Pancreas (tissue), 10 donors: ENCODE measurements at places on chromosomes 4 and X.

DNA sequence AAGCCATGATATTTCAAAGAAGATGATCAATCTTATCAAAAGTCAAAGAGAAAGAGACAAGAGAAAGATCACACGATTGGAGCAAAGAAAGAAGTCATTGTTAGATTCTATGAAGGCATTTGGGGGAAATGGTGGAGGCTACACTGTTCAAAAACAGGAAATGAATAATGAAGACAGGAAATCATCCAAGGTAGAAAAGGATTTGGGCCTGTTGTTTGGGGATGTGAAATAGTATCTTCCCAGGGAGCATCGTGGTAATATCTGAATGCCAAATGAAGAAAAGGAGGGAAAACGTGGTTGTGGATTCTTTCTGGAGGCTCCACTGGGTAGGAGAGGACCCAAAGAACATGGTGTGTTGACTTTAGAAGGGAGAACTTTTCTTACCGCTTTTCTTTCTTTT, 482.4 kb downstream of the NLGN4X start:
- DNase-seq: no peak

GRCh38 chrX:119505945-119506344, 37.7 kb downstream of the SLC25A5 start:
- no peak for DNase-seq

DNA sequence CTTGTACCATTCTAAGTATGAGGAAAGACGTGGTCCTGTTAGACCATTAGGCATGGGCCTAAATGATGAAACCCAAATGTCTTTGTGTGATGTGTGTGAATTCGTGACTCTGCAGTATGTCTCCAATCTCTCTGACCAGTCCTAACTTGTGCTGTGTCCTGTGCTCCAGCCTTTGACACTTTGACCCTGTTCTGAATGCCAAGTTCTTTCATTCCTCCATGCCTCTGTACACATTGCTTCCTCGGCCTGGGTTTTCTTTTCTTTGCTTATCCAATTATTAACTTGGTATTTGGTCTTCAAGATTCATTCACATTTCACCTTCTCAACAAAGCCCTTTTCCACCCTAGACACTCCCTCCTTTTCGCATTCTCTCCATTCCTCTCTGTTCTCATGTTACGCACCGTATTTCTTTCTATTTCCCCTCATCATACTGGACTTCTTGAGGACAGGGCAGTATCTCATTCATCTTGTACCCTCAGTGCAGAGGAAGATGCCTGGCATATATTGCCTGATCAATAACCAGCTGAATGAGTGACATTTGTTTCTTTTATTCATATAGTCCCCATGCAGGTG, 138.7 kb downstream of the F11 start:
- DNase-seq: no peak

DNA sequence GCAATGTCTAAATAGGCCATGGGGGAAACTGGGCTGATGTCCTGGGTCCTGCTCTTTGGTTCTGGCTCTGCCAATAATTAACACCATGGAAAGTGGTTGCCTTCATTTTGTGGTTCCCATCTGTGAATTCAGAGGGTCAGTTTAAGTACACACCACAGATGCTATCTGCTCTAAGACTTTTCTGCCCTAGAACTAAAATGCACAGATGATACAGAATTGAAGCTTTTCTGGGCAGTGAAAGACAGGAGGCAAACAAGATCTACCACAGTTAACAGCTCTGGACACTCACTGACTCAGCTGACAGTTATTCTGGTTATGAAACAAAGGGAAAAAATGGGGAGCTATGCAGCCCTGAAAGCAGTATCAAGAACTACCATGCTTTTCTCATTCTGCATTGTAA, 37.3 kb downstream of the APBB2 start:
- DNase-seq: no peak

GRCh38 chr4:110586131-110586850, 36.6 kb downstream of the PITX2 start:
- DNase-seq: no peak

GRCh38 chr4:25013756-25014661, 16.7 kb downstream of the LGI2 start:
- no peak for DNase-seq

DNA sequence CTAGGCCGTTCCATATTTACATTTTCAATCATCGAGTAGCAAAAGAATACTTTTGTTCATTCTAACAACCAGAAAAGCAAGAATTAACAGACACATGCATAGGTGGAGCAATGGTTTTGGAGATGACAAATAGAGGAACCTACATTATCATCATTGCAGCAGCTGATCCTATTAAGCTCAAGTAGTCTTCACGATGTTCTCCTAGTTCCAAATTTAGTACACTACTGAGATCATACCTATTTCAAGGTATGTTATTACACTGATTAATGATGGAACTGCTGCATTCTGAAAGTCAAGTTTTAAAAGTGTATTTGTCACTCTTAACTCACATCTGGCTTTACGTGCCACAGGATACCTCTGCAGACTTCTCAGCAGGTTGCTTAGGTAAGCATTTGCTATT, 87.4 kb downstream of the ADGRA3 start:
- DNase-seq: no peak

- no peak for DNase-seq
Measured at GRCh38 chr4:152523731-152524130, 12.2 kb downstream of the FBXW7 start.

DNA sequence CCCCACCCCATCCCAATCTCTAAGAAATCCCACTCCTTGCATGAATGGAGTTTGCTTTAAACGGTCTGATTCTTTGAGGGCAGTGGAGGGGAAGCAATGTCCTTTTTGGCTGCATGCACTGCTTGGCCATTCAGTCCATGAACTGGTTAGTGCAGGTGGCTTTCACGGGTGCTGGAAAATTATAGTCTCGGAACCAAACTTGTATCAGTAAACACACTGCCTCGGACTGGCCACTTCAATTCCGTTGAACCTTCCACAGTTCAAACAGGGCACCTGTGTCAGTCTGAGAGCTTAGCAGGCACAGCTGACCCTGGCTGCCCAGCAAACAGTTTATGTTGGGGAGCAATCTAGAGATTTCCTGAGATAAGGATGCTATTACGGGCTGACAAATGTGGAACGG, 255.6 kb downstream of the DHX15 start:
- no peak for DNase-seq

- no peak for DNase-seq
Measured at GRCh38 chr4:105139646-105140045, 7.0 kb upstream of the TET2 start.
